ENCODE measurements at places on chromosomes 11 and 22.

- H3K27ac ChIP-seq: no peak overlapping the region
- H3K27me3 ChIP-seq: no peaks in the 10 kb centered on the region
- no peaks in the 10 kb centered on the region for H3K4me1 ChIP-seq
- DNase-seq: no peak
- no peak overlapping the region for H3K4me3 ChIP-seq
- H3K36me3 ChIP-seq: no peaks in the 10 kb centered on the region
These were observed 128.9 kb downstream of the SERGEF start for GRCh38 chr11:17883946-17884345.

DNA sequence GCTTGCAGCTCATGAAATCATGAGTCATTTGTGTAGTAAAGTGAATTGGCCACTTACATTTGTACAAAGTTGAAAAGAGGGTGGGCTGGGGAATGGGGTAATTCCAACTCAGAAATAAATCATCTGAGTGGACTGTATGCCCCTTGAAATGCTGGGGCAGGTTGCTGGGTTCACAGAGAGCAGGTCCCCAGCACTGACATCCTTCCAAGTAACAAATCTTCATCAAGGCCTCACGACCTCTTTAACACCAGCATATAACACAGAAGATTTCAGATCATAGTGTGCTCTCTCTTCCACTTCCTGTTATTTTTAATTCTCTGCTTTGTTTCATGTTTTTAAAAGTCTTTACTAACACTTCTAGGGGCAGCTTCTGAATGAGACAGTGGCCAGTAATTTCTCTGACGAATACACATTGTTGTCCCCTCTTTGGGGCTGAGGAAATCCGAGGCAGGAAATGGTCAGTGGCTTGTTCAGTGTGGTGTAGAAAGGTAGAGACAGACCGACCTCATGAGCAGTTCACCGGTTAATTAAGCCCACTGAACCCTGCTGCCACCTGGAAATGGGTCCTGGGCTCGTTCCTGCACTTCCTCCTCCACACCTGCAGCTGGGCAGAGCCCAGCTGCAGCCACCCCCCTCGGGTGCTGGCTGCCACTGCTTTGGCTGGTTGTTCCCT, 127.7 kb downstream of the MAML2 start:
- DNase-seq: no peak
- no peaks in the 10 kb centered on the region for H3K4me1 ChIP-seq
- no peaks in the 10 kb centered on the region for H3K27me3 ChIP-seq
- H3K4me3 ChIP-seq: no peak overlapping the region

- H3K36me3 ChIP-seq: no peaks in the 10 kb centered on the region
- no peak overlapping the region for H3K27ac ChIP-seq
- no peak overlapping the region for H3K4me3 ChIP-seq
- no peaks in the 10 kb centered on the region for H3K27me3 ChIP-seq
These were observed 15.4 kb upstream of the CASTOR1 start for GRCh38 chr22:30304495-30305244.

DNA sequence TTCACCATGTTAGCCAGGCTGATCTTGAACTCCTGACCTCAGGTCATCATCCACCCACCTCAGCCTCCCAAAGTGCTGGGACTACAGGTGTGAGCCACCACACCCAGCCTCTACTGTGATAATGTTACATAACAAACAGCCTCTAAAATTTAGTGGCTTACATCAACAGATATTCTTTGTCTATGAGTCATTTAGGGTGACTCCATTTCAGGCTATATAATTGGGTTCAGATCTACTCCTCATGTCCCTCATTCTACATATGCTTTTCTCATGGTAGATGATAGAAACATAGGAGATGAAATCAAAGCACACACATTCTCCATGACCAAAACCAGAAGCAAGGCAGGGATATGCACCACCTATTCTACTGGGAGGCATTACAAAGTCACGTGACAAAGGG, 72.7 kb downstream of the SIK2 start:
- no peaks in the 10 kb centered on the region for H3K27me3 ChIP-seq
- DNase-seq: no peak
- H3K36me3 ChIP-seq: peaks cover 15% of the 10 kb centered on the region
- no peaks in the 10 kb centered on the region for H3K4me1 ChIP-seq
- H3K27ac ChIP-seq: no peak overlapping the region
- H3K4me3 ChIP-seq: no peak overlapping the region

DNA sequence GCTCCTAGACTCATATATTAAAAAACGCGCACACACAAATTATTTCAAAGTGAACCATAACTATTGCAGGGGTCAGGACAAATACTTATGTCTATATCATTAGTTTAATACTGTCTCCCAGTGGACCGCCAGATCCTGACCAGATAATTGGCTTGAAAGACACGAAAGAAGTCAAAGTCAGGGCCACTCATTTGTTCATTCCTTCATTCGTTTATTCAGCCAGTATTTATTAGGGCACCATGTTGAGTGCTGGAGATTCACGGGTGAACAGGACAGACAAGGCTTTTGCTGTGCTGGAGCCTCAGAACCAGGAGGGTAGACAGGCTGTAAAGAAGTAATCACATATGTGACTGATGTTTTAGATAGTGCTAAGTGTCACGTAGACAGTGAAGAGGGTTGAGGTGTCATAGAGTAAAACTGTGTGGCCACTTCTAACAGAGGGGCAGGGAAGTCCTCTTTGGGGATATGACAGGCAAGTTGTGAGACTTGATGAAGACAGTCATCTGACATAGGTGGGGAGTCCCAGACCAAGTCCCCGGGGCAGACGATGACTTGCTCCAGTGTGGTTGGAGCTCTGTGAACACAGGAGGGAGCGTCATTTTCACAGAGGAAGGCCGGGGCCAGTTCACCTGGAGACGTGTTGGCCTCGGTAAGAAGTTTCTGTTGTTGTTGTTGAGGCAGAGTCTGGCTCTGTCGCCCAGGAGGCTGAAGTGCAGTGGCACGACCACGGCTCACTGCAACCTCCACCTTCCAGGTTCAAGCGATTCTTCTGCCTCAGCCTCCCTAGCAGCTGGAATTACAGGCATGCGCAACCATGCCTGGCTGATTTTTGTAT, 25.9 kb downstream of the RBX1 start:
- no peak for DNase-seq
- no peak overlapping the region for H3K4me3 ChIP-seq
- no peak overlapping the region for H3K27ac ChIP-seq
- no peaks in the 10 kb centered on the region for H3K4me1 ChIP-seq
- peaks cover 4% of the 10 kb centered on the region for H3K36me3 ChIP-seq
- H3K27me3 ChIP-seq: no peaks in the 10 kb centered on the region

DNA sequence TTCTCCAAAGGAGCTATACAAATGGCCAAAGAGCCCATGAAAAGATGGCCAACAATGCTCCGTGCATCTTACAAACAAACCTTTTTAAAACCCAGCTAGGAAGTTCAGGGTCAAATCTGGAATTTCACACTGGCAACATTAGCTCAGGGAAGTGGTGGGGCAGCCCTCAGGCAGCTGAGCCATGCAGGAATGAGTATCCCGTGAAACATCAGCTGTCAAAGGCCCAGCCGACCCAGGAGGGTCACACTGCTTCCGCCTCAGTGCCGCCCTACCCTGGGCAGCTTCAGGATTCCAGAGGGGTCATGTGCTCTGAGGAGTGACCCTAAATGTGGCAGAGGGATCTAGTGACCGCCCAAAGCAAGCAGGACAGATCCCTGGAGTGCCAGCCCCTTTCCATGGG, 73.4 kb downstream of the LINC01488 start:
- H3K4me1 ChIP-seq: no peaks in the 10 kb centered on the region
- H3K27ac ChIP-seq: no peak overlapping the region
- no peaks in the 10 kb centered on the region for H3K27me3 ChIP-seq
- no peak for DNase-seq

GRCh38 chr11:119846374-119846773, 117.4 kb upstream of the NECTIN1 start:
- no peak for DNase-seq
- H3K4me1 ChIP-seq: no peaks in the 10 kb centered on the region
- H3K36me3 ChIP-seq: no peaks in the 10 kb centered on the region
- H3K4me3 ChIP-seq: no peak overlapping the region

- peaks cover 14% of the 10 kb centered on the region for H3K4me1 ChIP-seq
- H3K4me3 ChIP-seq: no peak overlapping the region
- H3K36me3 ChIP-seq: no peaks in the 10 kb centered on the region
These were observed 73.2 kb upstream of the BID start for GRCh38 chr22:17847360-17848078.

All from liver (tissue), 10 donors.